ENCODE measurements at places on chromosomes 7 and 10.

DNA sequence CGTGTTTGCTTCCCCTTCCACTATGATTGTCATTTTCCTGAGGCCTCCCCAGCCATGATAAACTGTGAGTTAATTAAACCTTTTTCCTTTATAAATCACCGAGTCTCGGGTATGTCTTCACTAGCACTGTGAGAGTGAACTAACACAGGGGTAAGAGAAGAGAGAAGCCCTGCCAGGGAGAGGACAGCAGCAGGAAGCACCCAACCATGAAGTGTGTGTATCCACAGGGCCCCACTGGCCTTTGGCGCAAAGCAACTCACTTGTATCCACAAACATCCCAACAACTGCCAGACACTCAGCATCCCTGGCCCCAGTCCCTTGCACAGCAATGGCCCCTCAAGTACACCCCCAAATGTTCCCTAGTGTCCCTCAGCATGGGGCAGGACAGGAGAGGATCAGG lies 115.1 kb downstream of the MAD1L1 start:
- DNase-seq = no peak

DNA sequence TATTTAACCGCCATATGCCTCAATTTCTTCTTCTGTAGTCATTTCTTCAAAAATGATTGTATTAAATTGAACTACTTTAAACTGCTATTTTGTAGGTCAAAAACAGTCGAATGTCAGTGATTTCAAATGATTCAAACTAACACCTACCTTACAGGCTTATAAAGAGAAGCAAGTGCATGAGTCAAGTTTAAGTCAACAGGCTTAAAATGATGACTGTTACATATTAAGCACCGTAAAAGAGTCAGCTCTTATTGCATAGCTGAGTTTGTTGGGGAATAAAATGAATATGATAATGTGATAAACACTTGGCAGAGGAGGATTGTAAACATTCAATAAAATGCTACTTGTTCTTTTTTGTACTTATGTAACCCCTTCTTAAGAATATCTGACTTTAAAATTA lies 90.1 kb upstream of the ANKRD1 start:
- no peak for DNase-seq

DNA sequence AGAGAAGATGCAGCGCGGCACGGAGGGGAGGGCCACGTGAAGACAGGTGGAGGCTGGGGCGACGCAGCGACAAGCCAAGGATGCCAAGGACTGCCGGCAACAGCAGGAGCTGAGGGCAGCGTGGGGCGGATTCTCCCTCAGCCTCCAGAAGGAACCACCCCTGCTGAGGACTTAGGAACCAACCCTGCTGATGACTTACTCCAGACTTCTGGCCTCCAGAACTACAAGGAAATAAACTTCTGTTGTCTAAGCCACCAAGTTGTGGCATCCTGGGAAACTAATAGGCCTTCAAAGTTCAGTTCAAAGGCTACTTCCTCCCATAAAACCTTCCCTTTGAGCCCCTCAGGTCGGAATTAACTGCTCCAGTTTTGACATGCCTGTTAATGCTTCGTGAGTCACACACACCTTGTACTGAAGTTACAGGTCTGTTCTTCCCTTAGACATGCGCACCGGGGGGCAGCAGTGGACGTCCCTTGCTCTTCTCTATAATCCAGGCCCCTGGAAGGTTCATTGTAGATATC lies 88.4 kb upstream of the RHEB start:
- no peak for DNase-seq

GRCh38 chr7:76291351-76292212 lies 10.9 kb upstream of the HSPB1 start:
- peak; percentile 88 for DNase-seq

DNA sequence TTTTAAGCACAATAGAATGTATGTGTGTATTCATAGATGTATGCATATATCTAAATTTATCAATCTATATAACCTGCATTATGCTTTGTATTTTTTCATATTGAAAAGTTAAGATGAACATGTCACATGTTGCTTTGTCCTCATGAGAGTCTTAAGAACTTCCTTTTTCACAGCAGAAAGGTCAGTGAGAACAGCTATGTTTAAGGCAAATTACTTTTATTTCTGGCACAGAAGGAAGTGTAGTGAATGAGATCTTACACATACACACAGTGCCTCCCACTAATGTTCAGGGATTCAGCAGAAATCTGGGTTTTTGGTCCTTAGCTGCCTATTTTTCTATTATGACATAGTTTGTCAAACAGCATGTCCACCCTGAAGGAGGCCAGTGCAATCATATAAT lies 134.8 kb downstream of the TMEM26 start:
- DNase-seq = no peak

DNA sequence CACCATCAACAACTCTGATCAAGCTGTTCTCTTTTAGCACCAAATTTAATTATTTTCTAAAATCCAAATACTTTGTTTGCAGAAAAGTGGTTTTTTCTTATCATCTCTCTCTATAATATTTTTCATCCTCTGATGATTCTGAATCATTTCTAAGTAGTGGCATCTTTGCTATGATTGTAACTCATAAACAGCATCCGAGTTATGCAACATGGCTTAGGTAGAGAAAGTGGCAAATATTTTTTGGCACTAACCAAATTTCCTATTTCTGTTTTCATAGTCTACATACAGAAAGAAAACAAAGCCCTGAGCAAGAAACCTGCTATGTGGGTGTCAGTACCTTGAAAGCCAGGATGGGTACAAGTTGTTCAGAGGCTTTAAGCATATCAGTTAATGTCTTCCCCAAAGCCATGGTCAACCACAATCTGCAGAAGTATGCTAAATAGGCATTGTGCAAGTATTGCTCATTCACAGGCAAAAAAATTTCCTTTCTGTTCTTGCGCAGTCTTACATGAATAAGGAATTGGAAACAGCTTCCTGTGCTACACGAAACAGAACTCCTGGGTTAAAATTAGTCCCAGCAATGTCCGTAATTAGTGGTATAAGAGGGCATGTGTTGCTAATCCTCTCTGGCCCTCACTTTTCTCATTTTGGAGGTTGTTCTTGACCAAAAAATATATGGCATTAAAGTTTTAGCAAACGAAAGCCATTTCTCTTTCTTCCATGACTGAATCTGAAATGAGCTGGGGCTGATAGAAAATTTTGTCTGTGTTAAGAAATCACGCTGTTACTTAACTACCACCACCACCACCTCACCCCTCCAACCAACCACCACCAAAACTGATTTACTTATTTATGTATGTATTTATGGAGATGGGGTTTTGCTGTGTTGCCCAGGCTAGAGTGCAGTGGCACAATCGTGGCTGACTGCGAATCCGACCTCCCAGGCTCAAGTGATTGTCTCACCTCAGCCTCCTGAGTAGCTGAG lies 325.6 kb upstream of the MAGI2 start:
- DNase-seq = no peak

- DNase-seq = no peak
Measured at GRCh38 chr10:113801569-113801968, 50.1 kb downstream of the PLEKHS1 start.

DNA sequence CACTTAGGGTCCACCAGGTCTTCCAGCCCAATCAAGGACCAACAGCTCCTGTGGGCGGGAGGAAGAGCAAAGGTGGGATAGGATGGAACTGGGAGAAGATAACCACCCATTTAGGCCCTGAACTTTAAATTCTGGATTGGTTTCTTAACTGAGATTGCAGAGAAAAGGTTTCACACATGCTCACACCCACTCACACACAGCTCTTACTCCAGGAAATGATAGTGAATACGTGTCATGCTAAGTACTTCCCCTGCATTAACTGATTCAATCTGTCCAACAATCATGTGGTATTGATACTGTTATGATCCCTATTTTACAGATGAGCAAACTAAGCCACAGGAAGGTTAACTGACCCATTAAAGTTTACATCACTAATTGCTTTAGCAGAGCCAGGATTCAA lies 4.6 kb upstream of the CYP3A4 start:
- no peak for DNase-seq

DNA sequence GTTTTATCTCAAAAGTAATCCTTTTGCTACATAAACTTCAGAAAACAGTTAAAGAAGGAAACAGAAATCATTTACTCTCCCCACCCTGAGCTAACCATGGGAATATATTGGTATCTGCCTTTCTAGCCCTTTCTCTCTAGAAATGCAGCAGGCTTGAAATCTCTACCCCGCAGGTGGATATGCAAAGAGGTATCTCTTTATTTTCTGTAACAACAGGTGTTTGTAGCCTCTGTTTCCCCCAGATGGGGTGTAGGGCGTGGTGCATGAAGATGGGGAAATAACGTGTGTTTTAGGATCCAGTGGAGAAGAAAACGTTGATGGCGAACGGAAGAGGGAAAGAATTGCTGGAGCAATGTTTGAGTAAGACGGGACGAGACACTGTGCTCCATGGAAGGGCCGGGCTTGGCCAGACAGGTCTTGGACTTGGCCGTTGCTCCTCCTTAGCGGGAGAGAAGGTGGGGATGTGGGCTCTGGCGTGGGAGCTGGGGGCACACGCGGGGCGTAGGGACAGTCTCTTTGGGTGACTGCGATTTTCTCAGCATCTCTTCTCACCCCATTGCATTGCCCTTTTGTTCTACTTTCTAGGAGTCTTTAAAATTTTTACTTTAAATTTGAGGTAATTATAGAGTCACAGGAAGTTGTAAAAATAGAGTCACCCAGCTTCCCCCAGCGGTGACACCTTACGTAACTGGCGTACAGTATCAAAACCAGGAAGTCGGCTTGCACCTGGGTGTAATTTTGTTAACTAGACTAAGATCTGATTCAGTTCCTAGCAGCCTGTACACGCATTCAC lies 82.9 kb downstream of the ELFN1 start:
- no peak for DNase-seq
